ENCODE measurements at places on chromosomes 2 and 18.

- DNase-seq = no peak
Observed at GRCh38 chr2:241882091-241882625, 12.6 kb downstream of the RTP5 start.

DNA sequence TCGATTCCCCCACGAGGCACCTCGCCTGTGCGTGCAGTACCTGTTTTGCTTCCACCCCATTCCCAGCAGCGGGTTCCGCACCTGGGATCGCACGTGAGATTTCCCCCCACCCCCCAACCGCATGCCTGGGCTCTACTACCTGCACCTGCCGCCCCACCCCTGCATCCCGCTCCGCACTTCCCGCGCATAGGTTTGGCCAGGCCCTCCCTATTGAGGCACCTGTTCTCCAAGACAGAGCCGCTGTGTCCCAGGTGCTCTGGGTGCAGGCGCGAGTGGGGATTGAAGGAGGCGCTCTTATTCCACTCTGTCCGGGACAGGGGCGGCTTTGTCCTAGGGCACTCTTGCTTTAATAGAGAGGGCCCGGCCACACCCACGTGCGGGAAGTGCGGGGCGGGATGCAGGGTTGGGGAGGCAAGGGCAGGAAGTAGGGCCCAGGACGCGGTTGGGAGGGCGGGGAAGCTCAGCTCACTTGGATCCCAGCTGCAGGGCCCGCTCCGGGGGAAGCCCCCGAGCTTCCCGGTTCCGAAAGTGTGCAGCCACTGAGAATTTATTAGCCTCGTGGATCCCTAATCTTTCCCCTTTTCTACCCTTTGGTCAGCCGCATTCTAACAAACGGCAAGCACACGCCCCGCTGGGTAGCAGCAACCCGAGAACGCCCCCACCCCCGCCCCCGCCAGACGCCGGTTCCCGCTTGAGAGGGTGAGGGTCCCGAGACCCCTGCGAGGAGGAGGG, 670 bp upstream of the MOCOS start:
- no peak for DNase-seq

DNA sequence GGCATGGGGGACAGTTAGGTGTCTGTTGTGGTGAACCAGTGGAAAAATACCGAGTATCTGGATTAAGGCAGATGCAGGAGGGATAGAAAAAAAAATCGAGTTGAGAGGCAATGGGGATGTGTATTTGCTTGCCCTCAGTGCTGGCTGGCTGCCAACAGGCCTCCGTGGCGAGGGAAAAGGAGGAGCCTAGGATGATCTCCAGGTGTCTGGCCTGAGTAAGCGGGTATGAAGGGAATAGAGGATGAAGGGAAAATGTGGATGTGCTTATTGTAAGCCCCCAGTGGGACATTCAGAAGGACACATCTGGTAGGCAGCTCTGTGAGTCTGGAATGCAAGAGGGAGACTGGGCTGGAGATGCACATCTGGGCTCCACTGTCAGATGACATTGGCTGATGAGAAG, 22.8 kb downstream of the KCNS3 start:
- DNase-seq = no peak

DNA sequence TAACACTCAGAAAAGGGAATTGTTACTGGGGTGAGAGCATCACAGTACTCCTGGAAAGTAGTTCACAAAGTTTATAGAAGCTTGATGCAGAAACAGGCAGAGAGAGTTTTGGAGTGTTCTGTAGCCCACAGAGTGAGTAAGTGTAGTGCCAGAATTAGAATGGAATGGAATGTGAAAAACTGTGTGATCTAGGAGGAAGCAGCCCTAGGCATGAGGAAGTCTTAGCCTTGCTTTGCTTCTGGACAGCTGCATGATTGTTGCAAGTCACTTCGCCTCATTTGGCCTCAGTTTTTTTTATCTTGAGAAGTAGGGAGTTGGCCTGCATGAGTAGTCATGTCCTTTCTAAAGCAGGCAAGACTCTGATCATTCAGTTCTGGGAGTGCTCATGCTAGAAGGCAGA, 10.9 kb downstream of the SERPINB12 start:
- DNase-seq = no peak

- no peak for DNase-seq
Observed at GRCh38 chr2:239273280-239274234, 127.3 kb downstream of the HDAC4 start.

DNA sequence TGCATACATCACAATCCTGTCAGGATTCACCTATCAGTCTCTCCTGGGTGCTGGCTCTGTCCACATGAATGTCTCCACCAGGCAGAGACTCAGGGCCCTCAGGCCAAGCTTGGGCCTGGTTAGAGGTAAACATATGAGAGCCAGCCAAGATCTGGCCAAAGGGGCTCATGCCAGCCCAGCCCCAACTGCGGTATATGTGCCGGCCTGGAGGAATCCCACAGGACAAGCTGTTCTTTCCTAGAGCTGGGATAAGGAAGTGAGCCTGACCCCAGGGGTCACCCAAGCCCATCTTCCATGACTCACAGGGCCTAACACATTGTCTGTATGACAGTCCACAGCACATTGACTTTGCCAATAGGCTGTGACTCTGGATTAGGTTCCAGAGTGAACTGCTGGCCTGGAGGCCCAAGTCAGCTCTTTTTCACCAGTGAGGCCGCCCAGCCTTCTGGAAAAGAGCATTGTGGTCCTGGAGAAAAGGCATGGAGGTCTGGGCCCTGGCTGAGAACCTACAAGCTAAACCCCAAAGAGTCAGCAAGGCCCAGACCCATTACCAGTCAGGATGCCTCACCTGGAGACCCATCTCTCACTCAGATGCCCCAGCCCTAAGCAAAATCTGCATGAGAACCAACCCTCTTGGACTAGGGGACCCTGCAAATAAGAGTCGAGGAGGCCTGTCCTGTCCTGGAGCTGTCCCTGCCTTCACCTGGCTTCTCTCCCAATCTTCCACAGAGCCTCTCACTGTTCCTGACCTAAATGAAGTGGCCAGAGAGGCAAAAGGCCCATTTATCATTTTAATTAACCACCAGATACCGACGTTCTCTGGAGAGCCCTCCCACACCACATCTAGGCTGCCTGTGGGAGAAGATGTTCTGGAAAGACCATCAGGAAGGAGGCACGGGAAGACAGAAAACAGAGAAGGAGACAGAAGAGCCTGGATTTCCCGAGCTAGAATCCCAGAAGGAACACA, 120.9 kb upstream of the PKDCC start:
- DNase-seq = no peak

DNA sequence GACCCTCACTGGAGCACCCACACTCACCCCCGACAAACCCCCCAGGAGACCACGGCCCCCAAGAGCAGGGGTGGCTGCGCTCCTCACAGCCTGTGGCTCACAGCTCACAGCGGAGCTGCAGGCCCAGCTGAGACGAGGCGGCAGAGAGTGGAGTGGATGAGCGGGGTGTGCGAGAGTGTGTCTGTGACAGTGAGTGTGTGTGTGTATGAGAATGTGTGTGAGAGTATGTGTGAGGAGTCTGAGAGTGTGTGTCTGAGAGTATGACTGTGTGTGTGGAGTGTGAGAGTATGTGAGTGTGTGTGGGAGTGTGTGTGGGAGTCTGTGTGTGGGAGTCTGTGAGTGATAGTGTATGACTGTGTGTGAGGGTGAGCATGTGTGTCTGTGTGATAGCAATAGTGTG, 55.3 kb upstream of the ID2 start:
- DNase-seq = no peak

DNA sequence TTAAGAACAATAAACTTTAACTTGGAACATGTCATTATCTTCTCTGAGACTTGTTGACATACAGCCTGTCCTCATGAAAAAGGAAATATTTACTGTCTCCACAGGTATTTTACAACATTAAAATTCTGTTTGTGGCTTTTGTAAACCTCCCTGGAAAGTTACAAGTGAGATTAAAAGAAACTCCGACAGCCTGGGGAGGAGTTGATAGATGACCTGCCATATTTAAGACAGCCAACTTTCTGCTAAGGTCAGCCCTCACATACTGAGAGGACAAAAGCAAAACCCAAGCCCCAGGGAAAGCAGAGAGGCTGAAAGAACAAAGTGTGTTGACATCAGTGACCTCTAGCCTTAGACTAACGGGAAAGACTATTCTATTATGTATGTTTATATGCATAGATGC, 350.2 kb downstream of the RIT2 start:
- no peak for DNase-seq

- DNase-seq = no peak
Observed at GRCh38 chr2:133571249-133571648, 3.0 kb upstream of the NCKAP5 start.

DNA sequence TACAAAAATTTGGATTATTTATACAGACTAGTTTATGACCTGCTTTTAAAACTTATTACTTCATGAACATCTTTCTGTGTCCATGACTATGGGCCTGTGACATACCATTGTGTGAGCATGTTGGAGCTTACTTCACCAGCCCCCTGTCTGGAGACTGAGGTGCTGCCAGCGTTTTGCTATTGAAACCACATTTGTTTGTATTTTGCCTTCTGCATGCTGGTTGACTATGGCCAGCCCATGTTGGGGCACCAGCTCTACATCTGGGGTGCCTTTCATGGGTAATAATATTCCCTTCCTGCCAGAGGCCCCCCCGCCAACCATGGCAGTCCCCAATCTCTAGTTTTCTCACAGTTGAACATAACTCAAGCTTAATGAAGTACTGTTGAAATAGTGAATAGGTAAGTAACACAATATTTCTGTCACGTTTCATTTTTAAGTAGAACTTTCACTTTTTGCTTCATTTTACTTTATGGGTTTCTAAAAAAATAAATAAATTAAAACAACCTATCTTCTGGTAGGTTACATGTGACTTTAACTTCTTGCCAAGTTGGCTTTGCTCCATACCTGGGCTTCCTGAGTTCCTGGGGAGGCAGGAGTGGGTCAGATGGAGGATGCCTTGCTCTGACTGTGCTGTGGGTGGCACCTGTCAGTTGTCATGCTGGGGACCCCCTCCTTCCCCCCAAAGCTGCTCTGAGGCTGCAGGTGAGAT, 63.9 kb downstream of the DGKD start:
- no peak for DNase-seq

DNA sequence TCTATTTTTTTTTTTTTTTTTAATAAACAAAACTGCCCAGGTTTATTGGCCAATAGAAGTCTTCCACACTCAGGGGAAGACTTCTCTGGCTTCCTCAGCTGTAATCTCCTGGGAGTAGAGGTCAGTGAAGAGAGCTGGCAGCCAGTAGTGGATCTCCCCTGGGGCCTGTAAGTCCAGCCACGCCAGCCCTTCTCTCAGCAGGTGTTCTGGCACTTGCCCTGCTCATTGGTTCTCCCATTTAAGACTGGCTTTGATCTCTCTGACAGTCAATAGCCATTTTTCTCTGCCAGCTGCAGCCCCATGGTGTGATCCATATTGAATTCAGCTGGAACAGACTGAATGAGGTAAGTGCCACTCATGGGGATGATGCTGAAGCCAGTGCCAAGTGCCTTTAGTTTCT, 170.6 kb upstream of the SPHKAP start:
- DNase-seq = no peak

DNA sequence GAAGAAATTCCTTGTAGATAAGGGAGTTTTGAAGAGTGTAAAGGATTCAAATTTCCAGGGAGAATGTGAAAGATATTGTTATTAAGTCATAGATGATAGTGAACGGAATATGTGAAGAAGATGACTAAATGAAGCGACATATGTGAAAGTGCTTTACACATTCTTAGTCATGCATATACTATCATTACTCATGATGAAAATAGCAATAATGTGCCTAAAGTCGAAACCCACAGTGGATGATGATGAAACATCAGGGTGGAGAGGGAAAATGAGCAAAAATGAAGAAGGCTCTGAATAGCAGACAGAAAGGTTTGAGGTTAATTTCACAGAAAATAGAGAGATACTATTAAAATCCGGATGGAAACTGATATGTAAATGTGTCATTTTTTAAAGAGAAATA, 1237.1 kb downstream of the LRP1B start:
- no peak for DNase-seq

DNA sequence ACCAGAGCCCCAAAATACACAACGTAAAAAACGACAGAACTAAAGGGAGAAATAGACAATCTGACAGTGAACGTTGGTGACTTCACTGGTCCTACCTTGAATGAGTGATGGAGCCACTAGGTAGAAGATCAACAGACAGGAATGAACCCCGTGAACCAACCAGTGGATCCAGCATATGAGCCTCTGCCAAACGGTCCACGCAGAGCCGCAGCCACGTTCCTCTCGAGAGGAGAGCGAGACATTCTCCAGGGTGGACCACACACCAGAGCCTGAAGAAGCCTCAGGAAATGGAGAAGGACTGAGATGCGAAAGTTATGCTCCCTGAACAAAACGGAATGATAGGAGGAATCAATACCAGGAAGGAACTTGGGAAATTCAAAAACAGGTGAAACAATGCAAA, 178.4 kb downstream of the RTP5 start:
- DNase-seq = no peak

- DNase-seq = no peak
Observed at GRCh38 chr2:230202430-230203109, 17.2 kb downstream of the SP110 start.

DNA sequence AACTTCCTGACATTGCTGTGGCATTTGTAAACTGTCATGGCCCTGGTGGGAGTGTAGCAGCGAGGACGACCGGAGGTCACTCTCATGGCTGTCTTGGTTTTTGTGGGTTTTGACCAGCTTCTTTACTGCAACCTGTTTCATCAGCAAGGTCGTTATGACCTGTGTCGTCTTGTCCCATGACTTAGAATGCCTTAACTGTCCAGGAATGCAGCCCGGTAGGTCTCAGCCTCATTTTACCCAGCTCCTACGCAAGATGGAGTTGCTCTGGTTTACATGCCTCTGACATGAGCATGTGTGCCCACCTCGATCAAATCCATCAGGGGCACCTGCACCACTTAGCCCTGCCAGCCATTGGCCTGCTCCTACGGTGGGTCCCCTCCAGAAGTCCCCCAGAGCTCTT, 32.9 kb upstream of the SLC66A3 start:
- no peak for DNase-seq

- no peak for DNase-seq
Observed at GRCh38 chr2:26576565-26577441, 64.4 kb downstream of the CIB4 start.

GRCh38 chr2:6937157-6937556, 19.9 kb downstream of the RNF144A start:
- no peak for DNase-seq

DNA sequence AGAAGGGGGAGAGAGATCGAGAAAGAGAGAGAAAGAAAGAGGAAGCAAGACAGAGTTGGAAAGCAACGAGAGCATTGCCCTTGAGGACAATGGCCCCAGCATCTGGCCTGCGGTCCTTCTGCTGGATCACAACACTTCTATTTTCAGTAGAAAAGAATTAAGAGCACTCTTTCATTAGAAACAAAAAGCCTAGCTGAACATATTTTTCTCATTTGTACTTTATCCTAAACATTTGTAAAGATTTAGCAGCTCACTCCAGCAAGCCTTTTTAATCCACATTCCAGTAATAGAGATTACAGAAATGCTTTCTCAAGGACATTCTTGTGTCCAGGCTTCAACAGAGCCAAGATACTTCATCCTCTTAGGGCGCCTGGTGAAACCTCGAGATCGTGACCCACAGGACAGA, 31.6 kb upstream of the AFF3 start:
- no peak for DNase-seq

DNA sequence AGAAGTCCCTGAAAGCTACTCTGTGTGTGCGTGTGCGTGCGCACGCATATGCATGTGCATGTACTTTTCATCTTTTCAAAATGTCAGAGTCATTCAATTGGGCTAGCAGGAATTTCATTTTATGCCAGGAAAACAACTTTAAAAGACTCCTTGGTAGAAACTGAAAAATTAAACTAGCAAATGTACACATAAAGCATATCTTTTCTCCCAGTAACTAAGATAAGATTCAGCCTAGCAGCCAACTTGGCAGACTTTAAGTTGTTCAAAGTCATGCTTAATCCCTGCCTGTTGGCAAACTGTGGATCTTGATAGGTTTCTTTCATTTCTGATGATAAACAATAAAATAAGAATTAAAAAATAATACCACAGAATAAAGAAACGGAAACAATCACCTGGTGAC, 1129.1 kb downstream of the LRP1B start:
- DNase-seq = no peak

- DNase-seq = no peak
Observed at GRCh38 chr2:63712748-63713147, 124.0 kb downstream of the MDH1 start.

All from NCI-H1436 (cell line).